ENCODE measurements at places on chromosomes 7 and 10.

DNA sequence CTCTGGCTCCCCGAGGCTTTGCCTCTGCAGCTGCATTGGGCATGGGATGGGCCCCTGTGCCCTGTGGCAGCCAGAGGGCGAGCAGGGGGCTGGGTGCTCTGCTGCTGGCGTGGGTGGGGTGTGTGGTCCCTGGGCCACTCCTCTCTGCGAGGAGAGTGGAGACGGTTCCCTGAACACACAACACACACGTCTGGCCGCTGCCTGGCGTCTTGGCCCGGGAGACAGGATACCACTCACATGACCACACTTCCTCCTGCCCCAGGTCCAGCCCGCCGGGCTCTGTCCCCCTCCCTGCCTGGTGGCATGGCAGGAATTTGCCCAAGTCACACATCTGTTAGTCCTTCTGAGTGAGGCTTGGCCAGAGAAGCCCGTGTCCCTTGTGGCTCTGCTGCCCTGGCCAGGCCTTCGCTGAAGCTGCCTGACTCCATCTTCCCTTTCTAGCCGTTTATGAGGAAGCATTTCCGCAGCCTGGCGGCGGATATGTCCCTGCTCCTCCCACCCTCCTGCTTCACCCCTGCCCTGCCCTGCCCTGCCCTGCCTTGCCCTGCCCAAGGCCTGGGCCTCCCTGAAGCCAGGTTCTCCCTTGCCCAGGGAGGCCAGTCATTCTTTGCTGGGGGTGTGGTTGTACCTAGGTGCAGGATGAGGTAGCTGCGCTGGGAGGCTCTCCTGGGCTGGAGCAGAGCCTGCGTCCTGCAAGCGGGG, 3.0 kb downstream of the BRI3 start:
- no peak for DNase-seq

DNA sequence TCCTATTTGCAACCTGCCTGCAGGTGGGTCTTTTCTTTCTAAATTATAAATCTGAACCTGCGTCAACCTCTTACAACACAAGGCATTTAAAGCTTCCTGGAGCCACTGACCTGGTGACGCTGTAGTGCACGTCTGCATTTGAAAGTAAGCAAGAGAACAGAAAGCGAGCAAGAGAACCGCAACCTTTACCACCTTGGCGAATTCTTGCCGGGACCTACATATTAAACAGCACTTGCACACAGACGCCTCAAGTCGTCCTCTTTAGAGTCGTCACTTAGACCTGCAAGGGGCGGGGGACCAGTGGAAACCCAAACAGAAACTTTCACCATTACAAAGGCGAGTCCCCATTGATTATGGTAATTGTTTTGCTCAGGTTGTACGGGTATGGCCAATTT, 9.5 kb downstream of the GLI3 start:
- no peak for DNase-seq

- DNase-seq = no peak
Observed at GRCh38 chr7:5692112-5692844, 89.2 kb downstream of the RNF216 start.

- DNase-seq = no peak
Observed at GRCh38 chr10:44628921-44629320, 244.0 kb upstream of the CXCL12 start.

GRCh38 chr7:75906991-75907667, 7.8 kb upstream of the POR start:
- no peak for DNase-seq

GRCh38 chr7:56105508-56105907, 768 bp downstream of the CHCHD2 start:
- DNase-seq = no peak

DNA sequence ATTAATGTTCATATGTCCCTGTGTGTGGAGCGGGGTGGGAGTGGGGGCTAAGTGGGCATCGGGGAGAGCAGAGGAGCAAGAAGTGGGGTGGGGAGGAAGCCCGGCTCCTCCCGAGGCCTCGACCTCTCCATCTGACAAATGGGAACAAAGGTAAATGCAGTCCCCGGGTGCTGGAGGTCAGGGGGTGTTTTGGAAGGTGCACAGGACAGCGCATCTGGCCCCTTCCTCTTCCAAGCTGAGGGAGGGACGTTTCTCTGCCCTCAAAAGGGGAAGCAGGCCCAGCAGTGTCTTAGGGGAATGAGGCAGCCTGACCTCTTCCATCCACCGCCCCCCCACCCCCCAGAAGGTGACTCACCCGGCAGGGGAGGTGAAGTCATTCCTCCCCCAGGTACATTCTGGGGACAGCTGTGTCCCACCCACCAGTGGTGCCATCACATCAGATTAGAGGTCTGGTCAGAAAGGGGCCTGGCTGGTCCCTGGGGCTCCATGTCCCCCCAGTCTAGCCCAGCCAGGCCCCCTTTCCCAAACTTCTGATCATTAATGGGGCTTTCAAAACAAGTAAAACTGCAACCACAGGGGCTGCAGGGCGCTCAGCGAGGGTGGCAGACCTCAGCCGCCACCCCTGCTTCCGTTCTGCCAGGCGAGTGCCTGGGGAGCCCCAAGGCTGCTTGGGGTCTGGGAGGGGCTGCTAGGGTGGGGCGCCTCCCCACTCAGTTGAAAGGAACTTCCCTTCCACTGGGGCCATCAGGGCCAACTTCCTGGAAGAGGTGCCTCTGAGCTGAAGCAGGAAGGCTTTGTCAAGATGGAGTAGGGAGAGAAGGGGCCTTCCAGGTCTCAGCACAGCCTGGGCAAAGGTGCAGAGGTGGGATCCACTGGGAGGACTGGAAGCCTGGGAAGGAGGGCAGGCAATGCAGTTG, 10.8 kb downstream of the LFNG start:
- peak; percentile 67 for DNase-seq

- DNase-seq = no peak
Observed at GRCh38 chr10:133365461-133366129, 7.6 kb downstream of the ECHS1 start.

DNA sequence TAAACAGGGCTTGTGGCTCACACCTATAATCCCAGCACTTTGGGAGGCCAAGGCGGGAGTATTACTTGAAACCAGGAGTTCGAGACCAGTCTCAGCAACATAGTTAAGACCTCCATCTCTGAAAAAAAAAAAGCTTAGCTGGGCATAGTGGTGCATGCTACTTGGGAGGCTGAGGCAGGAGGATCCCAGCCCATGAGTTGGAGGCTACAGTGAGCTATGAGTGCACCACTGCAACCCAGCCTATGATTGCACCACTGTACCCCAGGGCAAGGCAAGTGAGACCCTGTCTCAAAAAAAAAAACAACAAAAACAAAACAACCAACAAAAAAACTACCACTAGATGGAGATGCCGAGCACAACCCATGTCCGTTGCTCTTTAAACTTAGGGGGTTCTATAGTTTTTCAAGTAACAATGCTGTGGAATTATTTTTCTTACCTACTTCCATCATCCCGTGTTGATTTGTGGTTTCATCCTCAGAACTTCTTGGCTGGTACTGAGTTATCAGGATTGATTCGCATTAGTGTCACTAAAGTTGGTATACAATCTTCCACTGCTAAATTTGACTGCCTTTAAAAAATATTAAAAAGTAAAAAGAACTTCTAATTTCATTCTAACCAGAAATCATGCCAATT, 12.2 kb upstream of the REPIN1 start:
- no peak for DNase-seq

GRCh38 chr10:18308600-18308999, 168.4 kb downstream of the CACNB2 start:
- no peak for DNase-seq

- no peak for DNase-seq
Observed at GRCh38 chr7:134513169-134513752, 14.1 kb upstream of the AKR1B10 start.

DNA sequence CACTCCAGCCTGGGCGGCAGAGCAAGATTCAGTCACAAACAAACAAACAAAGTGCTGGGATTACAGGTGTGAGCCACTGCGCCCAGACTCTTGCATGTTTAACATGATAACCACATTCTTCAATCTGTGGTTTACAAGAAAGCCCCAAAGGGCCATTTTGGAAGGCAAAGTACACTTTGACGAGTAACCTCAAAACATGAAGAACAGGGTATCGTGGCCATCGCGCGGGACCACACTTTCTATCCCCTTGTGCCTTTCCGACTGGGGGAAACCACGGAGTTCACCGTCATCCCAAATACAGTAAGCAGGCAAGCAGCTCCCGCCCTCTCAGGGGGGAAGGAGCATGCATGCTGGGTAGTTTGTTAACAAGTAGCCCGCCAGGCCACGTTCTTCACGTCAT, 125.2 kb downstream of the RNF216 start:
- DNase-seq = no peak

DNA sequence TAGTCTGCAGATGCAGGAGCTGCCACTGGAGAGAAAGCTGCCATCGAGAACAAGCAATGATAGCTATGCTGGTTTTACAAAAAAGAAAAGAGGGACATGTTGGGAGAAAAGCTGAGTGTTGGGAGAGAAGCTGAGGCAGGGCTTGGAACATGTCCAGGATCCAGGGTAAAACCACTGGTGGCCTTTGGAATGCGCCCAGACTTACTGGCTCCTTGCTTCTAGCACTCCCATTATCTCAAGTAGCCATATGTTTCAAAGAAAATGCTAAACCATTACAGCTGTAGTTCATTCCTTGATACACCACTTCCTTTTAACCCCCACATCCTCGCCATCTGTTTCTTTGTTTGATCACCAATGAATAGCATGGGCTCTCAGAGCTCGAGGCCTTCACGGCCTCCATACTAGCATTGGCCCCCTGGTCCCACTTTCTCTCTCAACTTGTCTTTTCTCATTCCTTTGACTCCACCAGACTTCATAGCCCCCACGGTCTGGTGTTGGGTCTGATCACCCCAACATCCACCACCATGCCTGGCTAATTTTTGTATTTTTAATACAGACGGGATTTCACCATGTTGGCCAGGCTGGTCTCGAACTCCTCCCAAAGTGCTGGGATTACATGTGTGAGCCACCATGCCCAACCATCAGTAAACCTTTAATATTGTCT, 23.8 kb upstream of the PLAC9 start:
- no peak for DNase-seq

DNA sequence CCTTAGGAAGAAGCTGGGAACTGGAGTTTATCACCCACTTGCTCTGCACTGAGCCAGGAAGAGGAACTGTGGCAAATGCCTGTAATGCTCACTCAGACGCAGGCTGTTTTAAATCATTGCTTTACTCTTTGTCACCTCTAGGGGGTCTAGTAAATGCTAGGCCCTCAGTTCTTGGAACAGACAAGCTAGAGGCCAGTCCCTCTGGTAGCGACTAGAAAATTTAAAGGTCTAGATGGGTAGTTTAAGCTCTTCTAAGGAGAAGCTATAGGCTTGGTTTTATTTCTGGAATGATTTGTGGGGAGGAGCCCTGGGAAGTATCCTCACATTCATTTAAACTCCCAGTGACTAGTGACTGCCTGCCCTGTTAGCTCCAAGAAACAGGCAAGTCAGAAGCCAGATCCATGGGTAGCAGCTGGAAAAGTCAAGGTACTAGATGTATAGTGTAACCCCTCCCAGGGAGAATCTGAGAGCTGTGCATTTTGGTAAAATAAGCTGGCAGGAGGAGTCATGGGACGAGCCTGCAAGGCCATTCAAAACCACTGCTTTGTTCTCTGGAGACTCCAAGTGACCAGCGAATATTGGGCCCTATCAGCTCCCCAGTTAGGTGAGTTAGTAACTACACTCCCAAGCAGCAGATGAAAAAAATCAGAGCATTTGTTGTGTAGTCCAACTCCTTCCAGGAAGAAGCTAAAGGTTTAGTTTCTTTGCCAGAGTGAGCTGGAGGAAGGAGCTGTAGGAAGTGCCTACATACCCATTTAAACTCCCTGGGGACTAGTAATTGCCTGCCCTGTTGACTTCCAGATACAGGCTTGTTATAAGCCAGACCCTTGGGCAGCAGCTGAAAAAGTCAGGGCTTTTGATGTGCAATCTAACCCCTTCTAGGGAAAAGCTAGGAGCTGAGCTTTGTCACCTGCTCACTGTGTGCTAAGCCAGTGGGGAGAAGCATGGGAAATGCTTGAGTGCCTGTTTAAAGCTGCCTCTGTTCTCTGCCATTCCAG, 68.9 kb downstream of the DYNC1I1 start:
- no peak for DNase-seq

GRCh38 chr10:8361510-8361844, 307.0 kb downstream of the GATA3 start:
- DNase-seq = no peak

DNA sequence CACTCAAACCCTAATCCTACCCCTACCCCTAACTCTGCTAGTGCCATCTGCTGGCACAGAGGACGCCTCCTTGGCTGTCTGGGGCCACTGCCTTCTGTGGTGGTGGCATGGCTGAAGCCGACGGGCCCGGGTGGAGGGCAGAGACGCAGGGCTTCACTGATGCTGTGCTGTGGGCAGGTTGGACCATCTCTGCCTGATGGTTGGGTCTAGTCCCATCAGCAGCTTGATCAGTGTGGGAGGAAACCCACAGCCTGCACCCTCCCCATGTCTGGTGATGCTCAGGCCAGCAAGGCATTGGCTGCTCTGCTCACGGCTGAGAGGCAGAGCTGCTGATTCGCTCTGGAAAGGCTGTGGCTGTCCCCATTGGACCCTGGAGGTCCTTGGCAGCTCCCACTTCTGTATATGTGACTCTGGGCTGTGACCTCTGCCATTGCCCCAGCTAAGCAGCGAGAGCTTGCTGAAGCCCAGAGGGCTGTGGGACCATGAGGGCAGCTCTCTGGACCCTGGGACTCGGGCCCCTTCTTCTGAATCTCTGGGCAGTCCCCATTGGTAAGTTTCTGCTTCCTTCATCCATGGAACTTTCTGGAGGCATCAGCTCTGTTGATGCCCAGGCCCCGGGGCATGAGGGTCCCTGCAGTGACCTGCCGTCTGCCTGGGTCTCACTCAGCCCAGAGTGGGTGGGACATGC, at the start of gene SCART1:
TSS of gene SCART1 (plus strand) at position 430 of the 688 bp plus-strand sequence. CDS start at position 483, 53 bp downstream.
- DNase-seq = no peak

DNA sequence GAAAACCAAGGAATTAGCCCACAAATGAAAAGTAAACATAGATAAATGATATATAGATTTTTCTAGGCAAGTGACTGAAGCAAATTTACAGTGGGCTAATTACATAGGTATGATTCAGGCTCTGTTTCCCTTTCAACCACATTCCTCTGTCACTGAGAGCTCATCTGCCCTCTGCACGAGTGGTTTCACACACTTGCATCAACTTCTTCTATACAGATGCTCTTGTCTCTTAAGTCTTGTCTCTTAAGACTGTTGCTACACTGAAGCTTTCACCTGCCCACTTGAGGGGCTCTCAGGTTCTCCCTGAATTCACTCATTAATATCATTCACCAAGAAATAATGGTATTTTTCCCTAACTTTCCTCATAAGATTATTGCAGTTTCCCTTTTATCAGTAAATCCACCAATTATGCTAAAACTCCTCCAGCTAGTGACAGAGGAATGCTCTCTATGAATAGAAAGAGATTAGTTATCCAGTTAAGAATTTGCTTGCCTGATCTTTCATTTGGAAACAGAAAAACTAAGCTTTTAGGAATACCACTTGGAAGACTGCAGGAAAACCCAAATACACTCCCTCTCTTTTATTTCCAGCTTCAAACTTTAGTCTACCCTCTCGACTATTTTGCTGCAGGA, 95.7 kb downstream of the ELAPOR2 start:
- no peak for DNase-seq

DNA sequence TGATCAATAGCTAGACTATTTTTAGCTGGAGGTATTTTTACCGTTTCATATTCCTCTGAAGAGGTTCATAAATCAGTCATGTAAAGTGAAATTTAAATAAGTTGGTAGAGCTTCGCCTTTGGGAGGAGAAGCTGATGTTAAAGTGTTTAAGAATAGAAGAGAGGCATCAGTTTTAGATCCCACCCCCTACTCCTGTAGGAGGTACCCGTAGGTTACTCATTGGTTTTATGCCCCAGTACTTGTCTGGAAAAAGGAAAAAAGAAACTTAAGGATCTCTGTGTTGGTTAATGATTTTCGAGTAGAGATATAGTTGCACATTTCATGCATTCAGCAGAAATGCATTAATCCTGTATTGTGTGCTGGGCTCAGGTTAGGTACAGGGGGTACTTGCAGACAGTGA, 8.7 kb downstream of the ZNF365 start:
- no peak for DNase-seq

GRCh38 chr10:70188768-70189167, 18.5 kb upstream of the SAR1A start:
- DNase-seq = no peak

Data from activated gamma-delta T cell treated with anti-CD3 and anti-CD28 coated beads, Interleukin-2, amount 50 U/mL, for 16 hours (primary cell).